Upper lobe of right lung (tissue), 1 donor: ENCODE measurements at places on chromosomes 7 and 10. TPM values are rescaled to one million over a fixed set of nuclear protein-coding genes. Genes with fewer than 3 reads are reported as not detected.

DNA sequence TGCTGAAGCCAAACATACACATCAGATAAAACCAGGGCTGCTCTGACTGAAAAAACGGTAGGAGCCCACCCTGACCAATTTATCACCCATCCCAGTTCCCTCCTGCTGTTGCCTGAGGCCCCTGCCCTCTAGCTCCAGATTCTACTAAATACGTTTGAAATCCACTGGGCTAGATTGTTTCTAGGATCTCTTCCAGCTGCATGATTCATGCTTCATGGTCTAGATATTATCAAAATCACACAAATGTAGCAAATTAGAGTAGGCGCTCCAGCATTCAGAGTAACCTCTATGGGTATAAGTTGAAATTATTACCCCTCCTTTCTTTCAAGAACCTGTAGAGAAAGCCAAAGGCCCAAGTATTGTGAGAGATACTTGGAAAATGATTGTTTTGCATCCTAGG, 151.2 kb upstream of the FAM13C start:
- H3K4me3 ChIP-seq: no peak overlapping the region
- H3K36me3 ChIP-seq: no peaks in the 10 kb centered on the region
- no peaks in the 10 kb centered on the region for H3K27me3 ChIP-seq
- H3K4me1 ChIP-seq: no peaks in the 10 kb centered on the region
- no peak overlapping the region for H3K27ac ChIP-seq

GRCh38 chr7:131326576-131326975, 1.1 kb upstream of the MKLN1 start:
- H3K4me3 ChIP-seq: peak overlapping the region; percentile 71
- H3K4me1 ChIP-seq: peaks cover 22% of the 10 kb centered on the region
- no peak for DNase-seq
- no peaks in the 10 kb centered on the region for H3K27me3 ChIP-seq
- H3K36me3 ChIP-seq: no peaks in the 10 kb centered on the region
- H3K27ac ChIP-seq: peak overlapping the region; percentile 96

- H3K4me3 ChIP-seq: no peak overlapping the region
- H3K36me3 ChIP-seq: no peaks in the 10 kb centered on the region
- no peak for DNase-seq
- H3K27me3 ChIP-seq: no peaks in the 10 kb centered on the region
- H3K4me1 ChIP-seq: no peaks in the 10 kb centered on the region
These were observed 55.0 kb upstream of the VWDE start for GRCh38 chr7:12458520-12459131.

- H3K36me3 ChIP-seq: no peaks in the 10 kb centered on the region
- H3K27me3 ChIP-seq: no peaks in the 10 kb centered on the region
These were observed 90.2 kb upstream of the GNA12 start for GRCh38 chr7:2934211-2934731.

DNA sequence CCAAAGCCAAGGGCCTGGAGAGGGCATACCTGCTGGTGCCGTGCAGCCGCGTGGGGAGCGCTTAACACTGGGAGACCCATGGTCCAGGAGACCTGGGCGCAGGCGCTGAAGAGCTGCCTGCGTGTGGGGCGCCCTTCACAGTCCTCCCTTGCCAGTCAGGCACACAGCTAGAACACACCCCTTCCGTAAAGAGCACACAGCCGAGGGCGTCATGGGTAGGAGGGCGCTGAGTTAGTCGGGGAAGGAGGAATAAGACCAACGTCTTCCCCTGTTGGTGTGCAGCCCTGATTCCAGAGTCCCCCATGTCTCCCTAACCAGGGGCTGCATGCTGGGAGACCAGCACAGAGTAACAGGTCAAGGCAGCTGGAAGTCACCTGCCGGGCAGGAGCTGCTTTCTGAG, 273.9 kb downstream of the USP6NL start:
- no peaks in the 10 kb centered on the region for H3K27me3 ChIP-seq
- peak; percentile 65 for DNase-seq
- peaks cover 8% of the 10 kb centered on the region for H3K36me3 ChIP-seq
- H3K4me1 ChIP-seq: no peaks in the 10 kb centered on the region
- H3K4me3 ChIP-seq: no peak overlapping the region

DNA sequence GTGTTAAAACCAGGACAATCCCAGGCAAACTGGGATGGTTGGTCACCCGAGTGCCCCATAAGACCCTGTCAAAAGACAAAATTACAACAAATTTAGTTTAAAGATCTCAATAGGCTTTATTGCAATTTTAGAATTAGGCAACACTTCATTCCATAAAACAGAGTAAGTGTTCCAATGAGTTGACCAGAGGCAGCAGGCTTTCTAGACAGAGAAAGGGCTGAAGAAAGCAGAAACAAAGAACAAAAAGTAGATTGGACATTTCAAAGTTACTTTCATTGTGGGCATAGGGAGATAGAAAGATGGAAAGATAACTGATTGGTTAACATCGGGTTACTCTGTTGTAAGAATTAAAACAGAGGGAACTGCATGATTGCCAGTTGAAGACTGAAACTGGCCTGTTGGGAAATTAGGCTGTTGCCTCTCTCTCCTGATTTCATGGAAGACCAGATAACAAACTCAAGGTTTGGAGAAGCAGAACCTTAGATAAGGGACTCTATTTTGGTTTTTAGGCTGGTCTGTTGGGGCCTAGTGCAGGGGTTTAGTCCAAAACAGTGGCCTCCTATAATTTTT, 36.3 kb downstream of the ENTPD1 start:
- no peaks in the 10 kb centered on the region for H3K36me3 ChIP-seq
- H3K4me1 ChIP-seq: peaks cover 29% of the 10 kb centered on the region
- H3K27me3 ChIP-seq: no peaks in the 10 kb centered on the region
- DNase-seq: no peak

DNA sequence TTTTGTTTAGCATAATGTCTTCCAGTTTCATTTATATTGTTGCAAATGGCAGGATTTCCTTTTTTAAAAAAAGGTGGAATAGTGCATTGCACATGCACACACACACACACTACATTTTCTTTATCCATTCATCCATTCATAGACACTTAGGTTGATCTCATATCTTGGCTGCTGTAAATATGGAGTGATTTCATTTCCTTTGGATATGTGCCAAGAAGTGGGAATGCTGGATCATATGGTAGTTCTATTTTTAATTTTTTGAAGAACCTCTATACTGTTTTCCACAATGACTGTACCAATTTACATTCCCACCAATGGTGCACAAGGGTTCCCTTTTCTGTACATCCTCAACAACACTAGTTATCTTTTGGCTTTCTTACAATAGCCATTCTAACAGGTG, 68.9 kb downstream of the EBLN1 start:
- H3K27me3 ChIP-seq: no peaks in the 10 kb centered on the region
- H3K4me1 ChIP-seq: no peaks in the 10 kb centered on the region
- no peak overlapping the region for H3K27ac ChIP-seq
- H3K4me3 ChIP-seq: no peak overlapping the region
- no peak for DNase-seq
- H3K36me3 ChIP-seq: no peaks in the 10 kb centered on the region

DNA sequence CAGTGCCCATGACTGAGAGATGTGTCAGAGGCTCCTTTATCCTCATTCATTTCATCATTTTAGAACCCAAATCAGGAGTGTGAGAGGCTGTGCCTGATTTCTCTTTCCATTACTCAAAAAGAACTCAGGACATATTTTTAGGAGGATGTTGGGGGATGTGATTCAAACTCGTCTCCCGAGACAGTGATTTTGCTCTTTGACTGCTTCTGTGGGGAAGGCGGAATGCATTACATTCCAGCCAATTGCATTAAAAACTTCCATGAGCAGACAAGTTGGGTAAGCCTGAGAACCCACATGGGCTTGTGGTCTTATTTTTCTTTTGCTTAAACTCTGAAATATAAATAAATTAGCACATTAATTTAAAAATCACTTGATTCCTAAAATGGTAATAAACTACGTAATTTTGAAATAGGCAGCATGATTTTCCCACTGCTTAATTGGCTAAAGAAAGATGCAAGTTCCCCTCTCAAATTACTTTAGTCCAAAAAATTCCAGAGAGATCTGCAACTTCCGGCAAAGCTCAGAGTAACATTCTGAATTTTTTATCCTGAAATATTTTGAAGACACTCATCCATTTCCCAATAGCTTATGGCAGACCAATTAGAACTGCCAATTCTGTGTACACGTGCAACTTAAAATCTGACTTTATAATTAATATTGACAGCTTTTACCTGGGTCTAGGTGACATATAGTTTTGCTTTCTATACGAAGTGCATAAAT, 185.6 kb downstream of the C7orf25 start:
- no peak for DNase-seq
- H3K4me1 ChIP-seq: no peaks in the 10 kb centered on the region
- H3K4me3 ChIP-seq: no peak overlapping the region
- no peaks in the 10 kb centered on the region for H3K36me3 ChIP-seq
- no peak overlapping the region for H3K27ac ChIP-seq

DNA sequence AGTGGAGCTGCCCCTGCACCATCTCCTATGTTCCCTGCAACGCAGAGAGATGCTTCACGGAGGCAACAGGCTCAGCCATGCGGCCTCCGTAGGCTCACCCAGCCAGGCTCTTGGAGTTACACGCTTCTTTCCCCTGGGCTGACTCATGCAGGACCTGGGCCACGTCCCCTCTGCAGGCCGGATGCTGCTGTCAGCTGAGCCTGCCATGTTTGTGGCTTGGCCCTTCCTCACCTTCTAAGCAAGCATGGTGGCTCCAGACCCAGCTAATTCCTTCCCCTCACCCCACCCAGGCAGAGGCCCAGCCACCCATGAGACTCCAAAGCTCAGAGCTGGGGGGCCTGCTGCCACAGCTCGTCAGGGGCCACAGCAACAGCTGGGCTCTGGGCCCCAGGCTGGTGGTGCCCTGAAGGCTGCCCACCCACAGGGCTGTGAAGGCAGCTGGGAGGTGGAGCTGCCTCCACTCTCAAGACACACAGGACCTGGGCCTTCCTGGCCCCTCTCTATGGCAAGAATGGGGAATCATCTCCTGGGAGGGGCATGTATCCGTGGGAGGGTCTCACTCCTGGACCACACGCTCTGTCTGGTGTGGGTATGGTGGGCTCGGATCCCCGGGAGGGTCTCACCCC, 219.6 kb downstream of the ELFN1 start:
- H3K27me3 ChIP-seq: no peaks in the 10 kb centered on the region
- H3K4me1 ChIP-seq: no peaks in the 10 kb centered on the region
- H3K36me3 ChIP-seq: no peaks in the 10 kb centered on the region

- H3K27me3 ChIP-seq: peaks cover 16% of the 10 kb centered on the region
- H3K4me1 ChIP-seq: no peaks in the 10 kb centered on the region
- no peak for DNase-seq
- peak overlapping the region; percentile 53 for H3K4me3 ChIP-seq
These were observed 1.0 kb downstream of the PDE1C start for GRCh38 chr7:32069116-32069650.

- H3K27me3 ChIP-seq: no peaks in the 10 kb centered on the region
- H3K4me3 ChIP-seq: no peak overlapping the region
- H3K4me1 ChIP-seq: peaks cover 7% of the 10 kb centered on the region
- no peak overlapping the region for H3K27ac ChIP-seq
- DNase-seq: no peak
These were observed 3.3 kb upstream of the PCBD1 start for GRCh38 chr10:70891627-70892026.

- no peak for DNase-seq
- H3K36me3 ChIP-seq: no peaks in the 10 kb centered on the region
- peaks cover 6% of the 10 kb centered on the region for H3K4me1 ChIP-seq
- H3K27ac ChIP-seq: no peak overlapping the region
These were observed 1.4 kb downstream of the SMO start for GRCh38 chr7:129189661-129190310.

DNA sequence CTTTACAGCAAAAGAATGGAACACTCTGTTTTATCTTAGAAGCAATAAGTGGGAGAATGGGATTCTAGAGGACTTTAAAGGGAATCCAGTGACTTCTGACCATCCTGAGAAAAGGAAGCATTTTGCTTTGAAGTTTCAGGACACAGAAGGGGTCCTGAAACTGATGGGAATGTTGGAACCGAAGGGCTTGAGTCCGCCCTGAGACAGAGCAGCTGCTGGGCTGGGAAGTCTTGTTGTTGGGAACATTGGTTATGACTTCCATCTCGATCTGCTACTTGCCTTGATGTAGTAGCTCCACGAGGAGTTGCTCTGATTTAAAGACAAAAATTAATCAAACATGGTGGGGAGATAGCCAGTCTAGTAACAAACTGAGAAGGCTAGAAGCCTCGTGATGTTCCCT, 177.6 kb downstream of the JCAD start:
- no peak overlapping the region for H3K4me3 ChIP-seq
- no peak overlapping the region for H3K27ac ChIP-seq
- peaks cover 5% of the 10 kb centered on the region for H3K4me1 ChIP-seq
- no peaks in the 10 kb centered on the region for H3K36me3 ChIP-seq
- no peak for DNase-seq

DNA sequence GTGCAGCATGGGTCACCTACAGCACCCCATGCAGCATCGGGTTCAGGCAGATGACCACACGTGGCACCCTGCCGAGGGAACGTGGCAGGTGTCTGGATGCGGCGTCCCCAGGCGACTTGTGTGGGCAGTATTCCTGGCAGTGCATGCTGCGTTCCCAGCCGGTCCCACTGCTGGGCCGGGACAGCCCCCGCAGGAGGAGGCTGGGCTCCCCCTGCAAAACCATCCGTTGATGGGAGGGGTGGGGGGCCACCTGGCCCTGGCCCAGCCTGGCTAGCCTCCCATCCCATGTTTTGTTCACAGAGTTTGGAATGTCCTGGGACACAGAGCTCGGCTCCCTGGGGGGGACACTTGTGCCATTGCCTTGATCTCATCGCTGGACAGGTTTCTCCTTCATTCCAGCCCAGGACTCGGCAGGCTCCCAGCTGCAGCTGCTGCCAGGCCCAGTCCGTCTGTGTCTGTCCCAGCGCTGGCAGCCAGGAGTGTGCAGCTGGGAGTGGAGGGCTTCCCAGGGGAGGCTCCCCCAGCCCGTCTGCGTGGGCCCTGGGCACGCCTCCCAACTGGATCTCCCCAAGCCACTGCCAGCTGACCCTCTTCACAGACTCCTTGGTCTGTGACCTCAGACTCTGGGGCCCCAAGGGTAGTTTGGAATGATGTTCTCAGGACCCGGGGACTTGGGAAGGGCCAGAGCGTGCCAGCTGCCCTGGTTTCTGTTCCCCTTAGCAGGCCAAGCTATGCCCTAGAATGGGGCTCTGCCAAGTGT, 32.6 kb downstream of the TMEM270 start:
- peaks cover 15% of the 10 kb centered on the region for H3K4me1 ChIP-seq
- no peak for DNase-seq
- no peak overlapping the region for H3K4me3 ChIP-seq
- H3K36me3 ChIP-seq: no peaks in the 10 kb centered on the region
- peak overlapping the region; percentile 68 for H3K27ac ChIP-seq

Gene ZCCHC24
- 32.4 TPM for total RNA-seq

Gene EVX1
- not detected for total RNA-seq

Gene TMEM139
- total RNA-seq: 25.1 TPM

Gene GPRIN2
- total RNA-seq: 56.2 TPM

Gene KCNMA1
- 26.3 TPM for total RNA-seq

Gene PSPH
- 10.1 TPM for total RNA-seq

Gene MUC12
- not detected for total RNA-seq

Gene TCAF2
- total RNA-seq: 4.4 TPM

Gene TRIM50
- 0.20 TPM for total RNA-seq

Gene ZSCAN21
- total RNA-seq: 10.0 TPM

Gene VWA2
- 15.5 TPM for total RNA-seq
